ENCODE measurements at places on chromosomes 3 and 15.

DNA sequence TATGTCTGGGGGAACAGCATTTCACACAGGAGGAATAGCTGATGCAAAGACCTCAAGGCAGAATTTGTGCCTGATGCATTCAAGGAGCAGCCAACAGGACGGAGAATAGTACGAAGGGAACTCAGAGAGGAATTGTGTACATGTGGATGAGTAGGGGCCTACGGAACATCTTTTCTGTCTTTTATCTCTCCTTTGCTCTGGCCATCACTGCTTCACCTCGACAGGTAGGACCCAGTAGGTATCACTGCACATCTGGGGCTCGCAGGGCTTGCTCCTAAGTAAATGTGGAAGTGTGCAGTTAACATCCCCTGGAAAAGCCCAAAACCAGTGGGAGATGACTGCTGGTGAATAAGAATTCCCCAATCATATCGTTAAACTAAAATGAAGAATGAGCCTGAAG is 56.4 kb upstream of the POU1F1 start:
- DNase-seq, result no peak

GRCh38 chr3:20878691-20879090 is 692.7 kb upstream of the SGO1 start:
- DNase-seq, result no peak

GRCh38 chr3:171526146-171526545 is 65.9 kb upstream of the TNIK start:
- no peak for DNase-seq

DNA sequence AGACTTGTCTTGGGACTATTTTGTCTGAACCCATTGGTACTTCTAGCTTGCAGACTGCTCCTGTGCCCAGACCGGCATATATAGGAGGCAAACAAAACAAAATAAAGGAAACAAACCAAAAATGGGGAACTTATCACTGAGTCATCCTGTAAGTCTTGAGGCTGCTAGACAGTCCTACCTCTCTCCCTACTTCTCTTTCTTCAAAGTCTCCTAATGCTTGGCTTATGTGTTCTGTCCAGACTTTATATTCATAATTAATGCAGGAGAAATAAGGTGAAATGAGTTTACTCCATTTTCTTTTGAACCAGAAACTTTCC is 266.2 kb downstream of the ZNF385D start:
- DNase-seq, result no peak

GRCh38 chr15:70252056-70252950 is 154.6 kb upstream of the TLE3 start:
- DNase-seq, result no peak

- no peak for DNase-seq
Observed at GRCh38 chr3:54791501-54792156, 136.2 kb downstream of the LRTM1 start.

- DNase-seq, result no peak
Observed at GRCh38 chr15:60371175-60372051, 26.4 kb downstream of the ANXA2 start.

DNA sequence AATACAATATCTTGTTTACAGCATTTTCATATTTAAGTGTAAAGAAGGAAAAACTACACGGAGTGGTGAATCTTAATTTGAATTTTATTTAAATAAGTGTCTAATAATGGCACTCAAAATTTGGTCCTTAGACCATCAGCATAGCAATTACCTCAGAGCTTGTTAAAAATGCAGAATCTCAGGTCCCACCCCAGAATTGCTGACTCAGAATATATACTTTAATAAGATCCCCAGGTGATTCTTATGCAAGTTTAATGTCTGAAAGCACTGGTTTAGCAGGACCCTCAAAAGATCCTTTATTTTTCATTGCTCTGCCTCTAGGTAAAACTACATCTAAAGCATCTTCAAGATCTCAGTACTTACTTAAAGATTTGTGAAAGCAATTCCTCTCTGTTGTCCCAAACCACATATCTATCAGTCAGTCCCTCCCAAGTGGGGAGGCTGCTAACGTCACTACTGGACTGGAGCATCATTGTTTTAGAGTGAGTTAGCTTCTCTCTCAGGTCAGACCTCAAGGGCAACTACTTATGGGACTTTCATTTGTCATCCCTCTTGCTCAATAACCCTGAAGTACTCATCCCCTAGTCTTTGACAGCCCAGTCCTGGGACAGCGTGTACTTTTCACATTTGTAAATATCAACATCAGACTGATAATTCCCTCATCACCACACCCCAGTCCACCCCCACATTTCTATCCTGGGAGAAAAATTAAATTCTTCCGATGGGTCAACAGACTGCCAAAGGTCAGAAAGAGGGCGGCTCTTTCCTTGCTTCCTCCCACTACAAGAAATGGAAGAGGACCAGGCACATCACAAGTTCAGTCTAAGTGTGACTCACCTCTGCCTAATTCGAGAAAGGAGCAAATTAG is 76.7 kb downstream of the CBLB start:
- no peak for DNase-seq

DNA sequence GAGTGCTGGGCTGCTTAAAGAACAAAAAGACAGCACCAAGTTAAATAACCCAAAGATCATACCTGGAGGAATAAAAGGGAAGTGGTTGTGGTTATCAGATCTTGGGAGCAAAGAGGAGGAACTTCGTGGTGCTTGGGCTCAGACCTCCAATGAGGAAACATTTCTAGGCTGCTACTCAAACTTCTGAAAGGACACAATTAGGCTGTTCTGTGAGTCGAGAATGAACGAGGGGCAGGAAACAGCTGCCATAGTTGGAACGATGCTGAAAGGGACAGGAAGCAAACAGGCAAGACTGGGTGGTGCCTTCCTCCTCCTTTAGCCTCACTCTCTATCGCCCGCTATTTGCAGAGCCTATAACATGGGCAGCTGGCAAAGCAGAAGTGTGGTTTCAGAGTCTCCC is 276.3 kb upstream of the ARRDC4 start:
- no peak for DNase-seq

GRCh38 chr3:184360929-184361531 is 375 bp downstream of the CLCN2 start:
- no peak for DNase-seq

DNA sequence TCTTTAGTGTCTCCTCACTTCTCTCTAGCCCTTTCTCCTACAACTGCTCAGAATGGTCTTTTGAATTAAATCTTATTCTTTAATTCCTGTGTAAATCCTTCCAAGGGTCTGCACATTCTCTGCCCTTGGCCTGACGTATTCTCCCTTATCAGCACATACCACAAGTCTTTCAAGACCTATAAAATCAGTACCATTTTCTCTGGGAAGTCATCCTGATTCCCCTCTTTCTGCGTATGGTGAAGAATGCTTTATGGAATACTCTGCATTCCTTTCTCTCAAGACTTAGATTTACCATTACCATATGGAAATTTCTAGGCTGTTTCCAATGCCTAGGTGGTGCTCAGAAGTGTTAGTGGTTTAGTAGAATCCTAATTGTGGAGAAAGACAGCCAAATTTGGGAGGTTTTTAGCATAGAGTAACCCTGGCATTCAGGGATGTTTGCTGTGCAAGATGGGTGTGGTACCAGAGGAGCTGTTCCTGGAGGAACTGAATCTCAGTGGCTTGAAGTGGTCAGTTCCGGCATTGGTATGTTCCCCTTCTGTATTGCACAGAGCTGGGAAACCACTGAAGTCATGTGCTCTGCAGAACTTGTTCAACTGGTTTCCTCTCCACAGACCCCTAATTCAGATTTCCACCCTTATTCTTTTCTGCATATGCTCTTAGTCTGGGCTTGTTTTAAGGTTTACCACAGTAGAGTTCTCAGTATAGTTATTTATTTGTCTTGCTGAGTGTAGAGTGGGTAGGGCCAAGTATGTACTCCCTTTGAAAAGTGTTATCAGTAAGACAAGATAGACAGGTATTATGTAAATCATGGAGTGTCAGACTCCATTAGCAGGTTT is 24.5 kb downstream of the IQGAP1 start:
- DNase-seq, result no peak

GRCh38 chr3:191269289-191270085 is 59.7 kb upstream of the CCDC50 start:
- no peak for DNase-seq

DNA sequence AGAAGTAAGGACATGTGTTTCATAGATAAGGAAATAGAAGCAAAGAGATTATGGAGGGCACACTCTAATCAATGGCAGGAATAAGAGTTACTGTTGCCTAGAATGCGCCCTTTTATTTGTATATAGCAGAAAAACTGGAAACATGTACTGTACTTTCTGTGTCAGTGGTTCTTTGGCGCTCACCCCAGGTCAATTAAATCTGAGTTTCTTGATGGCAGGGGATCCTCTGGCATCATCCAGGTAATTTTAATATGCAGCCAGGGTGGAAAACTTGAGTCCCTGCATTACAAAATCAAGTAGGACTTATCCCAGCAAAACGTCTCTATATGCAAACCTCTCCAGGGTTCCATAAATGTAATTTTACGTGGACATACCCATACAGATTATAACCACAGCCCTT is 284.1 kb downstream of the IL5RA start:
- no peak for DNase-seq

DNA sequence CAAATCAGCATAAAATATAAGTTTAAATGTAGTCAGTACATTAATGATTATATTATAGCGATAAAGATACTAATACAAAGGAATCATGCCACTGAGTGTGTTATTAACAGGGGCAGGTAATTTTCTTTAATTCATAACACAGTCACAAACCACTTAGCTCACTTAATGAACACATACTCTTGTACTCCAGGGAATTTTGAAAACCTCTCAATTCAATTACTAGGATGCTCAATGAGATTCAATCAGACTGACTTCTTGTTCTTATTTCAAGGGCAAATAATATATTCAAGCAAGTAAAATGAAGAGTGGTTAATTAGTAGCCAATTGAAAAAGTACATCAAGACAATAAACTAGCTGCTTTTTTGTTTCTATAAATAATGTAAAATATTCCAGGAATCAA is 5.8 kb upstream of the SUCNR1 start:
- DNase-seq, result no peak

DNA sequence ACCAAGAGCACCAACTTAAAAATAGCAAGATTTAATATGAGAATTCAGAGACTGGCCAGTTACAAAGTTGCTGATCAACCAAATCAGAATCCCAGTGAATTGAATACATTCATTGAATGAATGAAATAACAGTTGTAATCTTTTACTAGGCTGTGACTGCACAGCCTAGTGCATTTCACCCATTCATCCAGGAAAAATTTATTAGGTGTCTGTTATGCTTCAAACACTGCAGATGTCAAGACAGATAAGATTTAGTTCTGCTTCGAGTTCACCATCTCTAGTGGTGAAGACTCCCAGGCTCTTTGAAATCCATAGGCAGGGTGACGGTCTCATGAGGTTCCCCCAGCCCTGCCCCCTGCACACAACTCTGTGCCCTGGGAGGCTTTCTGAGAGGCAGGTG is 28.9 kb downstream of the TGM4 start:
- DNase-seq, result no peak

- no peak for DNase-seq
Observed at GRCh38 chr3:49805897-49806701, 3.0 kb downstream of the INKA1 start.

GRCh38 chr3:151460774-151461450 is at the start of gene IGSF10:
Gene IGSF10, minus strand, starts transcription at chr3:151461061. Its CDS starts 2,352 bp downstream, at chr3:151458709.
- DNase-seq, result no peak
